ENCODE measurements at places on chromosomes 3 and 15.

- DNase-seq = no peak
Observed at GRCh38 chr3:126888186-126888760, 94.6 kb upstream of the PLXNA1 start.

- no peak for DNase-seq
Observed at GRCh38 chr3:133930341-133930933, 34.8 kb upstream of the RAB6B start.

GRCh38 chr3:147701195-147701594 lies 292.0 kb downstream of the ZIC1 start:
- no peak for DNase-seq

- DNase-seq = no peak
Observed at GRCh38 chr15:75666823-75667501, 19.2 kb downstream of the SNX33 start.

DNA sequence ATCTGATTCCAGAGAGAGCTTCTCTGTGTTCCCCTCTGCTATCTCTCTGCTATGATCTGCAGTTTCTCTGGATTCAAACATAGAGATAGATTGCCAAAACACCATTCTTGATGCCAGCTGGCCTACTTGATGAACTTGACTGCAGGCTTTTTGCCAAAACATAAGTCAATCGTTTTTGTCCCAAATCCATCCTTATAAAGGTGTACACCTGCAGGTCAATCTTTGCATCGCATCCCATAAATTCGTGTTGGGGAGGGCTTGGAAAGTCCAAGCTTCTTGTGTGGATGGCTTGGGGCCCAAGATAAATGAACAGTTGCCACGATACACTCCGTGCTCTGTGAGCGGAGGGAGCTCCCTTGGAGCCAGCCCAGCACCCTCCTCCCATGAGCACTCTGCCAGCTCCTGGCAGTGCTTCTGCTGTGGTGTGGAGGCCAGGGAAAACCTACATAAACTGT lies 2.7 kb downstream of the CERS3 start:
- no peak for DNase-seq

DNA sequence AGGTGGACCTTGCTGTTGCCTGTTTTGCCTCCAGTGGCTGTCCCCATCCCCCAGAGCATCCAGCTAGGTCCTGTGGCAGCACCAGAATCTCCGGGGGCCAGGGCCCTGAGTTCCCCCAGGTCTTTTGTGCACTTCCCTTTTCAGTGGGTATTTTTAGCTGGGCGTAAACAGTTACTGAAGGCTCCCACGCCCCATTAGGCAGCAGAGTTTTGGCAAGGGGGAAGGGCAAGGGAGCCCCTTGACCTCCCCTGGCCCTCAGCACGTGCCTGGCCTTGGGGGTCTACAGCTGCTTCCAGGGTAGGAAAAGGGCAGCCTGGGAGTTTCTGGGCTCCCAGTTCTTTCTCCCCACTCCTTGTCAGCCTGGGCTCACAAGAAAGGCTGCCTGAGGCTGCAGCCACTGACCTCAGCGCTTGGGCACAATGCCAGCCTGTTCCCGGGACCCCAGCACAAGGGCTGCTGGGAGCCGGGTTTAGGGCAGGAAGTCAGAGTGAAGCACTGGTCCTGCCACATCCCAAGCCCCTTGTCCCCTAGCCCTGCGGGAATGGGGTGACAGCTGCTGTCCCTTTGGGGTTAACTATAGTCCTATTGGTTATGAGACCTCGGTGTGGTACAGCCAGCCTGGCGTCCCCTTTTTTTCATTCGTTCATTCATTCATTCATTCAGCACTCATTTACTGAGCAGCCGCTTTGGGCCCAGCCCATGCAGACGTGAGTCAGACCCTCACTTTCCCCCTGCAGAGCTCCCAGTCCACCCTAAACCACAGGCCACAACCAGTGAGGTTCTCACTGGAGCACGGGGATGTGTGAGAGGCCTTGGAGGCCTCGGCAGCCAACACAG lies 8.4 kb downstream of the CSK start:
- no peak for DNase-seq

- DNase-seq = no peak
Observed at GRCh38 chr3:146152834-146153233, 8.2 kb downstream of the PLOD2 start.

DNA sequence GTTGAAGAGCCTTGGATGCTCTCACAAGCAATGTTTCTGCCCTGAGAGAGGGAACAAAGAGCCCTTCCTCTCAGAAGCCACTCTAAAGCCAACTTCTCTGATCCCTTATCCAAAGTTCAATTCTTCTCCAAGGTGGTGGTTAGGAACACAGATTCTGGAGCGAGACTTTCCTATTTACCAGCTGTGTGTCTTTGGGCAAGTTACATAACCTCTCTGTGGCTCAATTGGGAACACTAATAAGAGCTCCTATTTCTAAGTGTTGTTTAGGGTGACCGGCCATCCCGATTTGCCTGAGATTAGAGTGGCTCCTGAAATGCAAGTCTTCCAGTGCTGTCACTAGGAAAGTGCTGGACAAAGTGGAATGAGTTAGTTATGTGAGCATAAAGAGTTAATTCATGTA lies 108.8 kb upstream of the PTX3 start:
- DNase-seq = no peak

GRCh38 chr3:156586905-156587759 lies 32.2 kb upstream of the SSR3 start:
- no peak for DNase-seq

- DNase-seq = no peak
Observed at GRCh38 chr3:49568965-49569364, 14.7 kb downstream of the BSN start.

- DNase-seq = no peak
Observed at GRCh38 chr3:184524981-184525336, 36.6 kb upstream of the EPHB3 start.

DNA sequence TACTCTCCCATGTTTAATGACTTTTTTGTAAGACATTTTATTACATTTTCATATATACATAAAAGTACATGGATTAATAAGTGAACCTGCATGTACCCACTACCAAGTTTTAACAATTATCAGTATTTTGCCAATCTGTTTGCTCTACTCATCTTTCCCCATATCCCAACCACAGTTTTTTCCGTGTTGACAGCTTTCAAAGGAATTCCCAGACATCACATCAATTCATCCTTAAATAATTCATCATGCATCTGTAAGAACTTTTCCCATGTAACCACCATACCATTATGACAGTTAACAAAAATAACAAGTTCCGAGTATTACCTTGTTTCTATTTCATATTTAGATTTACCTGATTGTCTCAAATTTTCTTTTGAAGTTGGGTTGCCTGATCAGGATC lies 436.7 kb downstream of the PDCD6IP start:
- no peak for DNase-seq

DNA sequence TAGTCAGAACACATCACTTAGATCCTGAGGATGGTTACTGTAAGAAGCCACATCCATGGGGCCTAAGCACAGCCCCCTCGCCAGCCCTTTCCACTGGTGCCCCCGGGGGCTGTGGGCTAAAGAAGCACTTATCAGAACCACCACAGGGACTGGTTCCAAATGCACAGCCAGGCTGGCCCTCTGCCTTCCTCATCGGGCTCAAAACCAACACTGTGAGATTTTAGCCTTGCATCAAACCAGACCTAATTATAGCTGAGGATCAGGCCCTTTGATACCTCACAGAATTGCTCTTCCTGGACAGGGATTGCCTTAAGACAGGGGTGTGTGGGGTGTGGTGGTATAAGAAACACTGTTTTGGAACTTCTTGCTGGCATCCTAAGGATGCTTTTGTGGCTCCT lies 23.7 kb downstream of the SRPRB start:
- no peak for DNase-seq

DNA sequence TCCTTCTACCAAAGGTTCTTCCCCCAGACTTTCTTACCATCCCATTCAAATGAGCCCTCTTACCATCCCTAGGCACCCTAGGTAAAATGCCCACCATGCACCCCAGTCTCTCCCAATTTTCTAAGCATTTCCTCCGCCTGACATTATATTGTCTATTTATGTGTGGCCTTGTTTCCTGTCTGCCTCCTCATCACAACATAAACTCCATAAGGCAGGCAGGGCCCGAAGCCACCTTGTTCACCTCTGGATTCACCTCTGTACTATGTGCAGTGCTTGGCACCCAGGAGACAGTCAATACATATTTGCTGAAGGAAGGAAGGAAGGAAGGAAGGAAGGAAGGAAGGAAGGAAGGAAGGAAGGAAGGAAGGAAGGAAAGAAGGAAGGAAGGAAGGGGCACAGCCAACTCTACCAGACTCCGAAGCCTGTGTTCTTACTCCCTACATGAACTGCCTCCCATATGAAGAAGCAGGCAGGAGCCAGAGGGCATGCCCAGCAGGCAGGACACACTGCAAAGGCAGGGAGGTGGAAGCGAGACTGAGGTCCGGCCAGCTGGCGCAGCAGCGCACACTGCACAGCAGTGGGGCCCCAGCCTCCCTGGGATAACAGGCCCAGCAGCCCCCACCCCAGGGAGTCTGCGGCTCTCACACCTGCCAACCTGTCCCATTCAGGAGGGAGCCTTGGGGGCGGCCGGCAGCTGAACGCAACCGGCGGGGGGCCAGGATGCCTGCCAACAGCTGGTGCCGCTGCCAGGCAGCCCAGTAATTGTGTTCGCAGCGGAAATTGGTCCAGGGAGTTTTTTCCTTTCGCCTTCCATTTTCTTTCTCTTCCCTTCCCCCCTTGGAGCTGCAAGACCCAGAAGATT lies 106.0 kb upstream of the LINGO1 start:
- DNase-seq = no peak

DNA sequence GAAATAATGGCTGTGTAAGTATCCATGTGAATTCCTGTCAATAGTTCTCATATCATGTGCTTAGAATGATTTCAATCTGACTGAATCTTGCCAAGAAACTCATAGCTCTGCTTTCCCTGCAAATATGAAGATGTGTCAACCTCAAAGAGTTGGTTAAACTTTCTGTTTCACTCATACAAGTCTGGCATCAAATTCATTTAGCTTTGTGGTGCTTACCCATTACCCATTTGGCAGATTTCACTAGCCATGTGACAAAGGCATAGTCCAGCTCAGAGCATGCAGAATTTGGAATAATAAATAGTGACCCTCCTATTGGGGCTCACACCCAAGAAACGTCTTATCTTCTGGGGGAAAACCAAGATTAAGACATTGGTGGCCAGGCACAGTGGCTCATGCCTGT lies 256.6 kb upstream of the TPRG1 start:
- no peak for DNase-seq

- DNase-seq = no peak
Observed at GRCh38 chr3:139657434-139657833, 20.3 kb downstream of the NMNAT3 start.

DNA sequence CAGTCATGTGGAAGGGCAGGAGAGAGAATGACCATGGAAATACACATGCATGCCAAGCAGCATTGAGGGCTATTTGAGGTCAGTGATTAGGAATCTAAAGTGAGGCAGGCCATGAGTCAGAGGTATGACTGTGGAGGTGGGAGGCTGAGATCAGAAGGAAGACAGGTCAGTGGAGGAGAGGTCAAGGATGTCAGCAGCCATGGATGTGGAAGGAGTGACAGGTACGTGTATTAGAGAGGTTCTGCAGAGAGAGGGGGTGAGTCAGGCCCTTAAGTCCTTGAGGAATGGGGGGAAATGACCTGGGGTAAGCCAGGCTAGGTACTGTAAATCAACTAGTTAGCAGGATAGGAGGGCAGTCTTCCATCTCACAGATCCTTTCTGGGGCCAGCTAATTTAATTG lies 166.6 kb downstream of the ANO10 start:
- DNase-seq = no peak

- no peak for DNase-seq
Observed at GRCh38 chr3:194555175-194556062, 68.6 kb upstream of the ATP13A3 start.

DNA sequence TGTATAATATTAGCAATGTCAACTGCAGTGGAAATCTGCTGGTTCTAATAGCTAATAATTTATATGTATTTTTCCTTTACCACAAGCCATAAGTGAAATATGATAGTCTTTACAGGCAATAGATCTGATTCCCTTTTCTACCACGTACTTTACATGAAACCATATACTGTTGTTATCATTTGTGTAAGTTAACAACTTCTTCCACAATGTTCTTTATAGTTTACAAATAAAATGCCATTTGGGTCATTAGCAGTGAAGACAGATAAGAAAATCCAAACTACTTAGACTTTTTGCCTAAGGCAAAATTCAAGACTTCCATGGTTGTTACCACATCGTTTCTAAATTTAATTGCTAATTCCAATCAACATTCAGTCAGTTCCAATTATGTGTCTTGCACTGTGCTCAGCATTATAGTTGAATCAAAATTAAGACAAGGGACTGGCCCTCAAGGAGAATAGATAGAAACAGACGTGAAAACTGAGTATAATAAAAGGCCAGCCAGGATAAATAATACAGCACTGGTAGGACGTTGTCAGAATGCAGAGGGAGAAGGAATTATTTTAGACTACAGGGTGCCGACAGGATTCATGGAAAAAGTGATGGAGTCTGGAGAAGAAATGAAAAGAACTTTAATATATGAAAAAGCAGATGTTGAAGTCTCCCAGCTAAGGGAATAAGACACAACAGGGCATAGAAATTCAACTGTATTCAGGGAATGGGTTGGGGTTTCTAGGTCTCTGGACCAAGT lies 249.8 kb downstream of the ALCAM start:
- DNase-seq = no peak

- no peak for DNase-seq
Observed at GRCh38 chr3:46124216-46125177, 83.6 kb downstream of the CCR1 start.

DNA sequence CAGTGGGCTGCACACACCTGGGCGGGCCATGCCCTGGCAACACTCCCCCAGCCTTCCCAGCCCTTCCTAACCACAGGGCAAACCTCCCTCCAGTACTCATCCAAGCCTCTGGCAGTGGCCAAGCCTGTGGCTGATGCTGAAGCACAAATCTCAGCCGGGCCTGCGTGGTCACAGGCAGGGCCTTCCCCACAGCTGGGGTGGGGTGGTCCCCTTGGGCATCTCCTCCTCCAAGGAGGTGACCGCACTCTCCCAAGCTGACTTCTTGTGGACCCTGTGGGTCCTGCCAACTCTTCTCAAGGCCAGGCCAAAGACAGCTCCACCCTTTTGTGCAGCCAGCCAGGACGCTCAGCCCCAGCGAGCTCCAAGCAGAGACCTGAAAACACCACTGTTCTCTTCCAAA lies 21.4 kb downstream of the GRAMD2A start:
- no peak for DNase-seq

GRCh38 chr3:100040451-100041225 lies 73.7 kb downstream of the FILIP1L start:
- no peak for DNase-seq

- no peak for DNase-seq
Observed at GRCh38 chr3:13850161-13850945, 29.5 kb downstream of the WNT7A start.

DNA sequence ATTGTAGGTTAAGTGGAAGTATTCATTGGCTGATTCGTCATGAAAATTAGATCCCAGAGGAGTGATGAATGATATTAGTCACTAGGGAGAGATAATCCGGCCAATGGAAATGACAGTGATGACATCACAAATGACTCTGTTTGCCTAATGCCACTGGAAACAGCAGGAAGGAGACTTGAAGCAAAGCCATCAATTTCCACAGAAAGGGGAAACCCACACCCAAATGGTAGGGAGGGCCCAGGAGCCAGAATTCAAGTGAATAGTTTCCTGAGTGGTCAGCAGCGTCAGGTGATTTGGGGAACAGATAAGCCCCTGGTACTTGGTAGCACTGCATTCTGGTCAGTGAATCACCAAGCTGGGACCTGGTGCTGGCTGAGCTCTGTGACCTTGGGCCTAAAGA lies 3.3 kb upstream of the ADAMTS9 start:
- no peak for DNase-seq

- DNase-seq = peak; percentile 41
Observed at GRCh38 chr15:25710184-25710583, 152.9 kb downstream of the ATP10A start.

GRCh38 chr15:64453689-64454037 lies 6.7 kb upstream of the ZNF609 start:
- no peak for DNase-seq
